ENCODE measurements at places on chromosomes 3 and 15.

GRCh38 chr15:72962054-72962702 is 90.1 kb upstream of the NEO1 start:
- DNase-seq: no peak

DNA sequence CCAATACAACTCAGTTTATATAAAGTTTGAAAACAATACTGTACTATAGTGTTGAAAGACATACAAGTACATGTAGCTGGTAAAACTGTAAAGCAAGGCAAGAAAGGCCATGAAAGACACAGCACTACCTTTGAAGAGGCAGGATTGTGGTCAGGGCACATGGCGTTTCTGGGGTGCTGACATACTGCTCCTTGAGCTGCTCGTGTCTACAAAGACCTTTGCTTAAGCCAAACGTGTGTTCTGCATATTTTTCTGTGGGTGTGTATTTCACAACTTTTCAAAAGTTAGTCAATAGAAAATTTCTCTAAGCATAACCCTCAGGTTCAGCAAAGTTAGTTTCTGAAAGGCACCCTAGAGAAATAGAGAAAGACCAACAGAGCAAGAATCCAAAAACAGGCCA is 14.1 kb upstream of the TOPAZ1 start:
- no peak for DNase-seq

DNA sequence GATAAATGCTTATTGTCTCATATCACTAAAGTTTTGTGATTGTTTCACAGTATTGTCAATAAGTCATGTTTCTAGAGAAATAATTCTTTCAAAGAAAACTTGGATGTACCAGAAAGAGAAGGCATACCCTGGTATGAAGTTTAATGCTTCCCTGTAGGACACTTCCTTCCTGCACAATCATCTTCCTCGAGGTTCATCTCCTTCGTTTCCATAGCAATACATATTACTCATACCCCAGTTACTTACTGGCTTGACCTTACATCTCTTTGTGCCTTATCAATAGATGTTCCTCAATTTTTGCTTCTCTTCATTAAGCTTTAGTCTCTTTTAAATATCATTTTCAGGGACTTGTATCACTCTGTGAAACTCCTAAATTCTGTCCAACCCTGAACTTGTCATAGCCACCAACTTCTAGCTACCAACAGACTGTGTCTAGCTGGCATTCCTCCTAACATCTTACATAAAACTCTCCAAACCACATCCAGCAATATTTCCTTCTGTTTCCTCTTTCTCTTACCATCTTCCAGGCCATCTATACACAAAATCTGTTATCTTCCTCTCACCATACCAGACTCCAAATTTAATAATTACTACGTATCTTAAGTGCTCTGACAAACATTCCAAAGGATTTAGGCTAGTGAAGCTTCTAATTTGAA is 134.3 kb downstream of the GADL1 start:
- no peak for DNase-seq

- DNase-seq: no peak
These were observed 23.8 kb downstream of the VPS39 start for GRCh38 chr15:42184296-42184695.

DNA sequence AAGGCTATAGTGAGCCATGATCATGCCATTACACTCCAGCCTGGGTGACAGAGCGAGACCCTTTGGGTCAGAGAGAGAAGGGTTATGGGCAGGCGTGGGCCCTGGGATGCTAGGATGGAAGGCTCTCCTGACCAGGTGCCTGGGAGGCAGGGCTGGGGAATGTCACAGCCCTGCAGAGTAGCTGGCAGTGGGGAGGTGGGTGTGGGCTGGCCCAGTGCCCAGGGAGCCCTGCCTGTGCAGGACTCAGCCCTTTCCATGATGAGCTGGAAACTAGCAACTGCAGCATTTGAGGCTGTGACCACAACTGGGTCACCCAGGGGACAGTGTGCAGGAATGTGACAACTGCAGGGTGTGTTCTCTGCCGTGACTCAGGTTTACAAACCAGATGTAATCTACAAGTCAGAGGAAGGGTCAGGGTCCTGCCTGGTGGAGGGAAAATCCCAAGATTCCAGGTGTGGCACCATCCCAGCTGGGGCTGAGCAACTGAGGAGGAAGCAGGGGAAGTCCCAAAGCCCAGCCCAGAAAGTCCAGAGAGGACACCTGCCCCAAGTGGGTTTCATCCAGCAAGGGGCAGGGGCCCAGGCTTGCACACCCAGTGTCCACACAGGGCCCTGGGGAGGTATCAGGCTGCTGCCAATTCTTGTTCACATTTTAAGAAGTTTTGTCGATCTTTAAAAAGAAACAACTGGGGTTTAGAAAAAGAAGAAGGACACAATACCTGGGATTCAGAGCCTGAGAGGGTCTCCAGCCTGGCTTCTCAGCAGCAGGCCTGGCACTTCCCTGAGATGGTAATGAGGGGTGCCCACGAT is 45.5 kb downstream of the SLC28A1 start:
- DNase-seq: no peak

- DNase-seq: no peak
These were observed 30.8 kb downstream of the CCDC80 start for GRCh38 chr3:112610121-112610520.

- peak; percentile 58 for DNase-seq
These were observed 33.5 kb downstream of the ZBTB38 start for GRCh38 chr3:141401573-141402475.

GRCh38 chr3:196458063-196458462 is 25.8 kb upstream of the UBXN7 start:
- DNase-seq: no peak

Measured in T-helper 2 cell treated with Interferon-gamma antibody and Interleukin-4, amounts not matched to agents 5 μg/mL and 100 μg/mL, for 36 hours (primary cell).